T1000 (cell line): ENCODE measurements at places on chromosomes 2 and 18.

GRCh38 chr2:152200565-152201465, 25.3 kb upstream of the STAM2 start:
- DNase-seq = peak; percentile 88

GRCh38 chr2:54428108-54428831, 27.9 kb upstream of the SPTBN1 start:
- DNase-seq = no peak

GRCh38 chr2:25788457-25788856, 89.8 kb downstream of the ASXL2 start:
- DNase-seq = no peak

- DNase-seq = no peak
Observed at GRCh38 chr2:239939736-239940483, 85.2 kb downstream of the NDUFA10 start.

DNA sequence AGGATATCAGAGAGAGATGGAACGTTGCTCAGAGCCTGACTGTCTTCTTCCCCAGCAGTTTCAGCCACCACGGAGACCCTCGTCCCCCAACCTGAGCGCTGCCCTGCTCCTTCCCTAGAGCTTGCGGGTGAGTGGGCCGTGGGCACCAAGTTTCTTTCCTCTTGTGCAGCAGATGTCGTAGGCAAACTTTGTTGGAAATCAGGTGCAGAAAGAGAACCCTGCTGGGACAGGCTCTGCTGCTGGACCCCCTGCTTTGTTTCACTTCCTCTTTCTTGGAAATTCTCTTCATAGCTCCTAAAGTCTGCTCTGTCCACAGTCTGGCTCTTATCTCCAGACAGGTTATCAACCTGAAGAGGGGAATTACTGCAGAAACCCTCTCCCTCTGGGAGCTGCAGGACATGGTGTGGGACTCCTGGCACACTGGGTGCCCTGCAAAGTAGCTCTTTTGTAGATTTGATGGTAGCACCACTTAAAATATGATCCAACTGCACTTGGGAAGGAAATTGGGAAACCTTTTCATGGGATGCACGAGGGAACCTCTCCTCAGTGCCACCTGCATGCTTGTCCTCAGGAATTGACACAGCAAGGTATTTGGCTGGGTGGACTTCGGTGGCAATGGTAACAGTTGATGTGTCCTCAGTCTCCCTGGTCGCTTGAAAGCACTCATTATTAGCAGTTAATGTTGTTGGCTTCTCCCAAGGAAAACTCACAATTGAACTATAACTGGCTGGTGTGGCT, 92.2 kb downstream of the ALPK2 start:
- DNase-seq = no peak

DNA sequence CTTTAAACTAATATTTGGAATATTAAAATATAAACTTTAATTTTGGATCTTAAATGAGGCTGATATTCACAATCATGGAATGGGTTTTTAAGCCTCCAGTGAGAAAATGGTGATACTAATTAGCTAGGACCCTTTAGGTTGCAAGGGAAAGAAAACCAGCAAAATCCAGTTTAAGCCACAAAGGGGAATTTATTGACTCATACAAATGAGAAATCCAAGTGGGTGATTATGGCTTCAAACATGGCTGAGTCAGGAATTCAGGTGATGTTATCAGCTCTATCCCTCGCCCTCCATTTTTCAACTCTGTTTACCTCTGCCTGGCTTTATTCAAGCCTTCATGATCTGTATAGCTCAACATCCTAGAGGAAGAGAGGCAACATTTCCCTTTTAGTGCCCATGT, 75.3 kb upstream of the DLX2 start:
- DNase-seq = no peak

- DNase-seq = no peak
Observed at GRCh38 chr18:13379930-13380690, 161.6 kb downstream of the LDLRAD4 start.

DNA sequence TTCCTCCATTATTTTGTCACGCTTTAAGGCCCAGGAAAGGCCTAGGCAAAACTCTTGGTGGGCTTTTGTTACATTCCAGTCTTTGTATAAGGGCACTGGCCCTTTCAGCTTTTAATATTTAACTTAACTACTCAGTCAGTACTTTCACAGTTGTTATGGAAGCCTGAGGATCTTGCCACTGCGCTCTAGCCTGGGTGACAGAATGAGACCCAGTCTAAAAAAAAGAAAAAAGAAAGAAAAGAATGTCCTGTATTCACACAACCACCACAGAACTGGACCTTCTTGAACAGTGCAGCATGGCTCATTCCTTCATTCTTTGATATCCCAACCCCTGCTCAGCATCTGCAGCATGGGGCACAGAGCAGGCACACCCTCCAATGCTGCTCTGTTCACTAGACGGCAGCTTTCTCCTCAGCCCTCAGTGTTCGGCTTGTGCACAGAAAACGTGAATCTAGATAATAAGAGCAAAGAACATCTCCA, 93.4 kb upstream of the MSH2 start:
- no peak for DNase-seq

- no peak for DNase-seq
Observed at GRCh38 chr2:12006850-12007249, 260.4 kb downstream of the LPIN1 start.

DNA sequence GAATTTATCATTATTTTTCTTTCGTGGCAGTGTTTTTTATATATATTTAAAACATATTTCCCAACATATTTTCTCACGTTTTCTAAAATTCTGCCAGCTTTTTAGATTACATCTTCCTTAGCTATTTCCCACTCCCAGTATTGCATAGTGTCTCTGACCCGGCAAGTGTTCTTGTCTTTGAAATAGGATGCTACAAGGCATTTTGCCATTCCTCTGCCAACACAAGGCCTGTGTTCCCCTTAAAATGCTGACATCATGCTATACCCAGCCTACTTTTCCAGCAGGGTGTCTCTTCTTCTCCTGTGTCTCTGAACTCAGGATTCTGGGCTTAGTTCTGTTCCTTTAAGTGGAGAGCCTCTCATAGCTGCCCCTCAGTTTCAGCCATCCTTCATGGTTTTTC, 115.2 kb downstream of the DIS3L2 start:
- DNase-seq = no peak

GRCh38 chr2:218557941-218558340, 10.2 kb downstream of the USP37 start:
- DNase-seq = no peak

DNA sequence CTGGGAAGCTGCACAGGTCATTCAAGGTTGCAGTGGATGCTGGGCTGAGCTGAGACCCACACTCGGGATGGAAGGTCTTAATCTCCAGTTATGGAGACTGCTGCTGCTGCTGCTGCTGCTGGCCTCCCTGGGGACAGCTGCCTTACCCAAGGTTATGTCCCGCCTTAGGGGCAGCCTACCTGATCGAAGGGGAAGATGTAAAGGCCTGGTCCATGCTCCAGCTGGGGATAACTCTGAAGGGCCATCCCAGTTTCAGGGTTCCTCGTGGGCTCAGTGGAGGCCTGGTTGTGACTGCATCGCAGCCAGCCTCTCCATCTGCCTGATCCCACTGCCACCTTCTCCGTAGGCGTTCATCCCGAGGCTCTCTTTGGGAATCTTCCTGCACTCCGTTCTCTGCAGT, 33.0 kb downstream of the RHOB start:
- no peak for DNase-seq

- DNase-seq = no peak
Observed at GRCh38 chr18:58161659-58162058, 117.6 kb downstream of the NEDD4L start.

DNA sequence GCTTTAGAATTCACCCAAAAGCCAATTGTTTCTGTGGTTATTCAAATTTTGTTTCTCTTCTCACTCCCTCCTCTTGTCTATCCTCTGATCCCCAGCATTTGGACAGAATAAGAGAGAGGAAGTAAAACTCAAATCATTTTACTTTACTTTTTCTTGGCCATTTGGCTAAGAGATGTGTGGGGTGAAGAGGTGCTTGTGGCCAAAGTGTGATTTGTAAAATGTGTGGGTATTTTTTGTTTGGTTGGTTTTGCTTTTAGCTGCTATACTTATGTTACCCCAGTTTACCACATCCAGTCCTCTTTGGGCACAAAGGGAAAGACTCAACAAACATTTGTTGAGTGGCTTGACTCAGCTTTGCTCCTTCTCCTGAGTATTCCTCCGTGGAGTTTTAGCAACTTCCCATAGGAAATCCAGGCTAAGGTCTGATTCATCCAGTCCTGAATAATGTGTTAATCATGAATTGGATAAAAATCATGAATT, 109.1 kb upstream of the CYP1B1 start:
- no peak for DNase-seq

GRCh38 chr18:24695168-24695567, 234.7 kb downstream of the HRH4 start:
- DNase-seq = no peak

DNA sequence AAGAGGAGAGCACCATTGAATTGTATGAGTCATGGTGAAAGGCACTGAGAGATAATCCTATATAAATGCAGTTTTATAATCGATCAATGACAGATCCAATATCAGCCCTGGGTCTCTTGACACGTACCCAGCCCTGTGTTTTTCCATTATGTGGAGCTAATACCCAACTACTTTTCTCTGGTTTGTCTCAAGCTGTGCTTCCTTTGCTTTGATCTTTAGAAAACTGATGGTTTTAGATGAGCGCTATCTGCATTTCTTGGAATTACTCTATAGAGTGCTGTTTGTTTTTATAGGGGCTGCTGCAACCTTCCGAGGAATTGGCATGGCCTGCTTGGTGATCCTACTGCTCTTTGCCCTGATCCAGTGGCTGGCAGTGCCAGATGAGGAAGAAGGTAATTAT, 45.0 kb downstream of the NEMP2 start:
- DNase-seq = no peak

DNA sequence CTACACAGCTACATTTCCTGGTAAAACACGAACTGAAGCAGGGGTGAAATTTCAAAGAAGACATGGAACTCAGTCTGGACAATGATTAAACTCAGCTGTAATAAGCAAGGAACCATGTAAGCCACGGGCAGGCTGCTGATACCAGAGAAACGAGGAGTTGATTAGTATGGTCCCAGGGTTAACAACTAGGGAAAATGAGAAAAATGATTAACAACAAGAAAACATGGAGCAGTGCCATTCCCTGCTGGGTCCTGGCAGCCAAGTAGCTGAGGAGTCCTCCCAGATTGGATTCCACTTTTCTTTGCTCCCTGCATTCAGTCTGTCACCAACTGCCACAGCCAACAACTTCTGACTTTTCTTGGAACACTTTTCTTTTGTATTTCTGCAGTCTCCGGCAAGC, 517.0 kb upstream of the KLHL29 start:
- no peak for DNase-seq

DNA sequence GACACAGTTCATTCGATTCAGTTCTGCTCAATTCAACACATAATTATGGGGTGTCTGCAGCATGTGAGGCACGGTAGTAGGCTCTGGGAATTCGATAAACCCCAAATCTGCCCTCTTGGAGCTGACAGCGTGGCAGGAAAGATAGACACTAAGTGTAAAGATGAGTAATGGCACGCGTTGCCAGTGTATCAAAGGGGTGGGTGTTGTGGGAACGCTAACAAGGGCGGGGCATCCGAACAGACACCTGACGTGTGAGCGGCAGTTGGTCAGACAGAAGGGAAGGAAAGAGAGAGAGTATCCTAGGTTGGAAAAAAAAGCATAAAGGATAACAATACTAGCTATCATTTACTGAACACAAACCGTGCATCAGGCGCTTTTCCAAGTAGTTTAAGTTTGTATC, 125.7 kb upstream of the HAAO start:
- DNase-seq = no peak

- DNase-seq = no peak
Observed at GRCh38 chr2:110871637-110872036, 139.3 kb downstream of the ACOXL start.

GRCh38 chr2:2805263-2805662, 474.2 kb upstream of the MYT1L start:
- no peak for DNase-seq

DNA sequence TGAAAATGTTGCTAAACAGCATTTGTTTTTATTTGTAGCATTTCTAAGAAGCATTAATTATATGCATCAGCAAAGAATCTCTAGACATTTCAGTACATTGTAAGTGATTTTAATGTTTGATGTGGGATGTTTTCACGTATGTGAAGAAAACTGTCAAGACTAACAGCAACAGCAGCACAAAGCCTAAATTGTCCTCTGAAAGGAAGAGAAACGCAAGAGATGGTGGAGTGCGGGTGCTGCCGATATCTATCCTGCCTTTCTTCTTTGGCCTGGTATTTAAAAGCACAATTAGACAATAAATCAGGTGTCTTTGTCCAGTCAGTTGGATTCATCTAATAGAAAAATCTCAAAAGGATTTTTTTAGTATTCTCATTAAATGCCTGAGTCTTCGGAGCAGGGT, 3.1 kb downstream of the TWIST2 start:
- DNase-seq = no peak

- DNase-seq = no peak
Observed at GRCh38 chr2:42211291-42211690, 42.1 kb downstream of the EML4 start.

DNA sequence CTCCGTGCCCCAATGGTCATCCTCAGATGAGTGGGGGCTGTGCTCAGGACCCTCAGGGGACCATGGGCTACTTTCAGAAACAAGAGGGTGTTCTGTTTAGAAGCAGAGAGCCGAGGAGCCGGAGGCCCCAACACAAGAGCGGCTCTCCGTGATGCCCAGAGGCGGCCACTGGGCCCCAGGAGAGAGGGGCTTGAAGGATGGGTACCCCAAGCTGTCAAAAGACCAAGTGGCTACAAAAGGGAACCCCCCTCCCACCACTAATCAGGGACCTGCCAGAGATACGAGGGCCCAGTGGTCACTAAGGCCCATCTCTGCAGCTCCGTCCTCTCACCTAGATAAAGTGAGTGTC, 93.6 kb downstream of the HDAC4 start:
- DNase-seq = no peak

DNA sequence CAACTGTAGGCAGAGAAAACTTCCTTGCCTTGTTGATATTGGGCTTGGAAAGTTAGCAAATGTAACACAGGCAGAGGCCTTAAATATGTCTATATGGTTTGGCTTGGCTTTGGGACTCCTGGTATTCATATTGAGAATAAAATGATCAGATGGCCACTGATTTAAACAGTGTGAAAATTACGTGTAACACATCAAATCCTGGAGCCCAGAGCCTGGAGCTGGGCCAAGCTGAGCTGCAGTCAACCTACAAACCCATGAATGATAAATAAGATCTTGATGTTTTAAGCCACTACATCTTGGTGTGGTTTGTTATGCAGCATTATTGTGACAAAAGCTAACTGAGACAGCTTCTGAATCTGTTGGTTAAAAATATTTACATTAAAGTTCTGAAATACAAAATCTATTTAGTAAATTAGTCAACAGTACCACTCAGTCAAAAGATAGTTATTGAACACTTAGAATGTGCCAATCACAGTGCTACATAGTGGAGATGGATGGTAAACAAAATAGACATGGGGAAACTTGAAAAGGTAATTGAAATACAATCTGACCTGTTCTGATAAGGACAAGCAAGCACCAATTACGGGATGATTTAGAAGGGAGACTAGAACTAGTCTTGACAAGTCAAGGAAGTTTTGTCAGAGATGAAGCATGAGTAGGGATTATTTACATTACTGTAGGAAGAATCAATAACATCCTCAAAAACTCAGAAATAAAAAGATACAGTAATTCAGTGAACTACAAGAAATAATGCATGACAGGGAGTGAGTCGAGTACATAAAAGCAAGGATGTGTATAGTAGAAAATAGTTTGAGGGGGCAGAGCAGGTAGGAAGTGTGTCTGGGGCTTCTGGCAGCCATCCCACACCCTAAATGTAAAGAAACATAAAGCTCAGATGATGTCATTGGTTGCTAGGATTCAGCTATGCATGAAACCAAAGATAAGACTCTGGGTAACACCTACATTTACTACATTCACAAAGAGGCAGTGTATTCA, 157.7 kb downstream of the HNMT start:
- DNase-seq = no peak

- no peak for DNase-seq
Observed at GRCh38 chr2:221135699-221136098, 436.4 kb downstream of the EPHA4 start.

GRCh38 chr2:234954551-234954992, 2.8 kb downstream of the SH3BP4 start:
- no peak for DNase-seq
